Foreskin keratinocyte (primary cell): ENCODE measurements at places on chromosomes 5 and 9. TPM values are rescaled to one million over a fixed set of nuclear protein-coding genes. Genes with fewer than 3 reads are reported as not detected.

Gene CCDC192
- not detected in 2 replicates for total RNA-seq

Gene IL11RA
- 3.0 and 3.6 TPM in 2 replicates for total RNA-seq

Gene GABRA6
- total RNA-seq, result not detected in 2 replicates

Gene IFNA6
- total RNA-seq, result not detected in 2 replicates

Gene OTULINL
- total RNA-seq, result 1.8 and 2.0 TPM in 2 replicates

Gene CDH6
- total RNA-seq, result not detected in 2 replicates

Gene GLRA1
- not detected in 2 replicates for total RNA-seq

Gene POLE3
- total RNA-seq, result 63.7 and 67.4 TPM in 2 replicates

Gene EPB41L4A
- total RNA-seq, result 2.5 and 9.3 TPM in 2 replicates

Gene SH3PXD2B
- 20.9 and 29.2 TPM in 2 replicates for total RNA-seq

Gene C5
- 1.3 and 1.7 TPM in 2 replicates for total RNA-seq

Gene MTRR
- 38.1 and 40.0 TPM in 2 replicates for total RNA-seq

Gene CCDC180
- total RNA-seq, result 0.42 and 0.54 TPM in 2 replicates
